Activated naive CD8-positive, alpha-beta T cell treated with anti-CD3 and anti-CD28 coated beads, Interleukin-2, amount 10 ng/mL, durations not matched to agents 7 days and 5 days (primary cell): ENCODE measurements at places on chromosomes 7 and 10. TPM values are rescaled to one million over a fixed set of nuclear protein-coding genes. Genes with fewer than 3 reads are reported as not detected.

GRCh38 chr7:91520645-91521044 lies 256.4 kb downstream of the FZD1 start:
- DNase-seq = no peak

- no peak for DNase-seq
Observed at GRCh38 chr10:16752099-16752498, 65.1 kb downstream of the RSU1 start.

DNA sequence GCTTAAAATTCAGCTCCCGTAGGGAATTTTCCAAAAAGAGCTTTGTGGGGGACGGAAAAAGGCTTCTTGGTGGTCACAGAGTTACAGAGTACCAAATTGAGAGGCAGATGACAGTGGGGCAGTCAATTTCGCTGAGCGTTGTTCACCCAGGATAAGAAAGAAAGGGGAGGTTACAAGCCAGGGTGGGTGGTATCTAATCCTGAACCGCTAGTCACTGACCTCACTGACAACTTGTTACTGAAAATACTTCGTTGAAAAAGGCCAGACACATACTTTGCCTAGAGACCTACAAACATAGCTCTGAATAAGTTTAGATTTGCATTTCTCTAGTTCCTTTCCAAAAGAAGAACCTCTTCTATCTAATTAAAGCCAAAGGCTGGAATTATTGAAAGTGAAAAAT lies at the start of gene CTNNA3:
Gene CTNNA3 (minus strand): TSS at position 167 of the 400 bp plus-strand sequence.
- DNase-seq = no peak

DNA sequence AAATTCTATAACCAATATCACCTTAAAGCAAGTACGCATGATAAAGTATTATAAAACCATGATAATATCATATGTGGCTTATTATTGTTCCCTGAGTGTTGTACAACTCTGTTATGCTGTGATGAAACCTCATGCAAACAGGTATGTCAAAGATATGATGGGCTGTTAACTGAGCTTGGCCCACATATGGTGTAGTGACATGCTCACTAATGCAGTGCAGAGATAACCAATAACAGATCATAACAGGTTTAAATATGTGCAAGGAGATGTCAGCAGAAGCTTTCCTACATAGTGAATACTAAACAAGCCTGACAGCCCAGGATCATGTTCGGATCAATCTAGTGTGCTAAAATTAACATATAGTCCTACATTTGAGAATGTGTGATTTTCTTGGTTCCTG lies 9.6 kb downstream of the CFTR start:
- no peak for DNase-seq

- no peak for DNase-seq
Observed at GRCh38 chr10:29328983-29329382, 40.1 kb downstream of the LYZL1 start.

Gene STEAP2
- total RNA-seq = not detected
